ENCODE measurements at places on chromosomes 11 and 22.

GRCh38 chr22:35540595-35541253, at the start of gene RASD2:
RASD2 (plus strand) TSS chr22:35540831; CDS start chr22:35546810, 5,979 bp downstream.
- no peak for DNase-seq

GRCh38 chr22:46612341-46612903, 7.8 kb upstream of the GRAMD4 start:
- DNase-seq, result no peak

GRCh38 chr22:38614332-38615063, 41.7 kb downstream of the FAM227A start:
- DNase-seq, result no peak

GRCh38 chr11:131692961-131693360, 322.5 kb downstream of the NTM start:
- no peak for DNase-seq

DNA sequence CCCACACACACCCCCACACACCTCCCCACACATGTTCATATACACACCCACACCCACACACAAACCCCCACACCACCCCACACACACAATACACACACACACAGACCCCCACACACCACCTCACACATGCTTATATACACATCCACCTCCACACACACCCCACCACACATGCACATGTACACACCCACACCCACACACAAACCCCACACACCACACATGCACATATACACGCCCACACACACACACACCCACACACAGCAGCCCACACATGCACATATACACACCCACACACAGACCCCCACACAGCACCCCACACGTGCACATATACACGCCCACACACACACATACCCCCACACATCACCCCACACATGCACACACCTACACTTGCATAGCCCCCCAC, 29.1 kb downstream of the KCNC1 start:
- DNase-seq, result no peak

- DNase-seq, result no peak
Measured at GRCh38 chr11:119028346-119029068, 2.2 kb downstream of the SLC37A4 start.

DNA sequence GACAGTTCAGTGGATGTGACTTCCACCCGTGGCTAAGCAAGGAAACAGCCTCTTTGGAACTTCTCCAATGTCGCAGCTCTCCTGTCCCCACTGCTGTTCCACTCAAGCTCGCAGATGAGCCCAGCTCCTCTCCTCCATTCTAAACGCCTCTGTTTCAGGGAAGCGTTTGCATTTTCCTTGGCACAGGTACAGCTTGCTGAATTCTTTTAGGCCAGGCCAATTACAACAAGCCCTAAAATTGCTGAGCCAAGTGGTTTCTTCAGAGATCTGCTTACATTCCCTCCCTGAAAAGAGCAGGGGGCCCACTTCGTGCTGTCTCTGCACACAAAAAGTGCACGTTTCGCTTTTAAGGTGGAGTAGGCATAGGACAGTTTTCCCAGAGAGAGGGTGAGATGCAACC, 91.5 kb upstream of the BLID start:
- no peak for DNase-seq

DNA sequence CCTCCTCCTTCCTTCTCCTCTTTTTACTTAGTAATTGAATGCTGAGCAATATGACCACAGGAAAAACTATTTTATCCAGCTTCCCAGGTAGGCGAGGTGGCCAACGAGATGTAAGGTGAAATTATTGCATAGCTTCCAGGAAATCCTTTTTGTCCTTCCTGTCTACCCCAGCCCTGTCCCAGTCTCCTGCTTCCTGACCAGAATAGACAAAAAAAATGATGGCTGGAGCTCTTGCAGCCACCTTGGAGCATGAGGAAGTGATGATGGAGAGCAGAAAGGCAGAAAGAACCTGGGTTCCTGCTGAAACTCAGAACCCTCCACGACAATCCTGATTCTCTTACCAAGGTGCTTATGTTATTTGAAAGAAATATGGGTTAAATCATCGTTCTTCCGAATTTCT, 33.9 kb downstream of the DUSP8 start:
- DNase-seq, result no peak

DNA sequence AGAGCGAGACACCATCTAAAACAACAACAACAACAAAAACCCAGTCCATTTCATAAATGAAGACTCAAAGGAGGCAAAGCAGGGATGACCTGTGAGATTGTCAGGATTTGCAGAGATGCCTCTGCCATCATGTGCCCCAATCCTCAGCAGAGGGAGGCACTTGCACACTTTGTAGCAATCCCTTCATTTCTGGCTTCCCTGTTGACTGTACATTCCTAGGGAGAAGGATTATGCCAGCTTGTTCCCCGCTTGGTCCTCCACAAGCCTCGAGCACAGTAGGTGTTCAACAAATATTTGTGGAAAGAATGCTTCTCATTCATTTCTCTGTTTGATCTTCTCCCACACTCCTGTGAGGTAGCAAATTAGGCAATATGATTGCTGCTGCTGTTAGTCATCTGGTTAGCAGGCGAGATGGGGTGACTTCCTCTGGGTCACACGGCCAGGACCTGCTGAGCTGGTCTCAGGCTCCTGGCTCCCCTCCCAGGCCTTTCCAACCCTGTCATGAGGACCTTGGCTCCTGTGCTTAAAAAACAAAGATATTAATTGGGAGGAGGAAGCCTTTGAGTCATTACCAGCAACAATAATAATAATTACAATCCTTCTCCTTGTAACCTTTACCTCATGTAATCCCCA, 34.1 kb downstream of the LIF start:
- no peak for DNase-seq

GRCh38 chr11:69267395-69267805, 26.6 kb upstream of the MYEOV start:
- DNase-seq, result no peak
